Stimulated activated CD8-positive, alpha-beta memory T cell treated with anti-CD3 and anti-CD28 coated beads, Interleukin-4, amount 100 ng/mL, for 4 hours (primary cell): ENCODE measurements at places on chromosomes 16 and 17.

GRCh38 chr16:67542464-67542863 lies 13.8 kb downstream of the RIPOR1 start:
- DNase-seq, result no peak

GRCh38 chr17:8365143-8365542 lies 11.4 kb downstream of the KRABD2 start:
- no peak for DNase-seq

DNA sequence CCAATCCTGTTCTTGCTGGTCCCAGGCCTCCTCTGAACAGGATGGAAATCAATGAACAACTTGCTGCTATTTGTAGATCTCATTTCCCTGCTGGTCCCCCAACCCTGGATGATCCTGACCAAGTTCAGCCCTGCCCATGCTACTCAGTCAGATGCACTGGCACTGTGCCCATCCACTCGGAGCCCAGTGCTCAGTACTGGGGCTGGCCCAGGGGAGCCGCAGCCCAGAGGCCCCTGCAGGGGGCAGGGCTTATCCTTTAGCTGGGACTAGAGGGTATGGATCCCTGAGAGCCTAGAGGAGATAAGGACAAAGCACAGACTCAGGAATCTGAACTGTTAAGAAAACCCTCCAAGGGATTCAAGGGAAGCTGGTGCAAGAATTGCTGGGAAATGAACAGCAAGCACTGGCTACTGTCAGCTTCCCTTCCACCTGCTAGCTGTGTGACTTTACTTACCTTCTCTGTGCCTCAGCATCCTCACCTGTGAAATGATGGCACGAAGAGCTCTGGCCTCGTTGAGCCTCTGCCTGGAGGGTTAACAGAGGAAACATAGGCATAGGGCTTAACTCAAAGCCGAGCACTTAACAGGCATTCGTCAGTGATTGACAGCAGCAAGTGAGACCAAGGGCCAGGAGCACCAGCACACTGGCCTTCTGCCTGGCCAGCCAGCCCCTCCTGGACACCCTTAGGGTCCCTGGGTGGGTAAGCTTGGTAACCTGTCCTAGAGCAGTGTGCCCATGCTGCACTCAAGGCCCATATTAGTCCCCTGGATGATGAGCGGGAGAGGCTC lies 29.8 kb upstream of the C1QL1 start:
- no peak for DNase-seq

GRCh38 chr17:32551186-32551955 lies 64.6 kb downstream of the CDK5R1 start:
- no peak for DNase-seq

GRCh38 chr17:62999736-63000135 lies 33.7 kb downstream of the TANC2 start:
- no peak for DNase-seq

- DNase-seq, result no peak
Observed at GRCh38 chr16:73321853-73322252, 273.9 kb upstream of the ZFHX3 start.

GRCh38 chr17:55527540-55528118 lies 16.4 kb upstream of the SMIM36 start:
- DNase-seq, result no peak

DNA sequence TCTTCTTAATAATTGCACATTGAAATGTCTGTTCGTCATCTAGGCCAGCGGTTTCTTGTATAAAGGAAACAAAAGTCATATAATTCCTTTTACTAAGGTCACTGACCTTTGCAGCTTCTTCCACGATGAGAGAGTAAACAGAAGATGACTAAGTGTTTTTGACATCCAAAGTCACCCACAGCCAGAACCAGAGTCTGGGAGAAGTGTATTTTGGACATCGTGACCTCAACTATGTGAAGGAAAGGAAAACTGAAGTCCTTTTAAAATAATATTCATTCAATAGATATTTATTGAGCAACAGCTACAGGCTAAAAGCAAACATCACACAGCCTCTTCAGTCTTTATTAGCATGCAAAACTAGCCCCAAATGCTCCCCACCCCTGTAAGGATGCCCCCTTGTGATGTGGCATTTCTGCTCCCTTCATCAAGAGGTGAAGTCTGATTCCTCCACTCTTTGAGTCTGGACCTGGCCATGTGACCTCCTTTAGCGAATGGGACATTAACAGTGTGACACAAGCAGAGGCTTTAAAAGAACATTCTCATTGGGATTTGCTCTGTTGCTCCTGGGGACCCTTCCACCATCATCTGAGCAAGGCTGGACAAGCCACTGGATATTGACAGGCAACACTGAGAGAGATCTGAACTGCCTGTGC lies 8.1 kb upstream of the PMP22 start:
- DNase-seq, result no peak

- no peak for DNase-seq
Observed at GRCh38 chr17:14805348-14805747, 459.8 kb downstream of the PMP22 start.

GRCh38 chr17:82889496-82890338 lies 49.9 kb upstream of the ZNF750 start:
- DNase-seq, result no peak

GRCh38 chr16:76932541-76933211 lies 258.3 kb upstream of the MON1B start:
- DNase-seq, result no peak

DNA sequence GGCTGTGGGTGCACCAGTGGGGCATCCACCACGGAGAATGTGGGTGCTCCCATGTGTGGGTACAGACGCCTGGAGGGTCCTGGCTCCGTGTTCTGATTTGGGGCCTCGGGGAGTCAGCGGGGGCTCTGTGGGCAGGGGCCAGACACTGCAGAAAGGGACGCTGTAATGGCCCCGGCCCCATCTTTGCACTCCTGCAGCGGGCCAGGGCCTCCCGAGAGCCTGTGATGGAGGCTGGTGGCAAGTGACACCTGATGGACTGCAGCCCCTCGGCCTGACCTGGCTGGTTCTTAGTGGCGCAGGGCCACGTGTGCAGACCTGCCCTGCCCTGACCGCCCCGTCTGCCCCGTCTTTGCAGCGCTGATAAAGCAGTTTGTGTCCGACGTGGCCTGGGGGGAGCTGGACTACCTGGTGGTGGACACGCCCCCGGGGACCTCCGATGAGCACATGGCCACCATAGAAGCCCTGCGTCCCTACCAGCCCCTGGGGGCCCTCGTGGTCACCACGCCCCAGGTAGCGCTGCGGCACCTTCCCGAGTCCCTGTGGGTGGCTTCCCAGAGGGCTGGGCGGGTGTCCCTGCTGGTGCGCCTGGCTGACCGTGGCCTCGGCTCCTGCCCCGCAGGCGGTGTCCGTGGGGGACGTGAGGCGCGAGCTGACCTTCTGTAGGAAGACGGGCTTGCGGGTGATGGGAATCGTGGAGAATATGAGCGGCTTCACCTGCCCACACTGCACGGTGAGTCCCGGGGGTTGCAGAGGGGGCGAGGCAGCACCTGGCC lies 4.7 kb downstream of the NUBP2 start:
- no peak for DNase-seq

GRCh38 chr16:71499775-71500364 lies 10.7 kb upstream of the ZNF19 start:
- DNase-seq, result peak; percentile 3

GRCh38 chr17:36870720-36870999 lies 66.6 kb upstream of the LHX1 start:
- no peak for DNase-seq

- no peak for DNase-seq
Observed at GRCh38 chr17:30530346-30531025, 53.3 kb downstream of the GOSR1 start.

- DNase-seq, result no peak
Observed at GRCh38 chr16:28061352-28062101, 2.0 kb downstream of the GSG1L start.

GRCh38 chr17:64626827-64627226 lies 35.3 kb downstream of the SMURF2 start:
- DNase-seq, result no peak

DNA sequence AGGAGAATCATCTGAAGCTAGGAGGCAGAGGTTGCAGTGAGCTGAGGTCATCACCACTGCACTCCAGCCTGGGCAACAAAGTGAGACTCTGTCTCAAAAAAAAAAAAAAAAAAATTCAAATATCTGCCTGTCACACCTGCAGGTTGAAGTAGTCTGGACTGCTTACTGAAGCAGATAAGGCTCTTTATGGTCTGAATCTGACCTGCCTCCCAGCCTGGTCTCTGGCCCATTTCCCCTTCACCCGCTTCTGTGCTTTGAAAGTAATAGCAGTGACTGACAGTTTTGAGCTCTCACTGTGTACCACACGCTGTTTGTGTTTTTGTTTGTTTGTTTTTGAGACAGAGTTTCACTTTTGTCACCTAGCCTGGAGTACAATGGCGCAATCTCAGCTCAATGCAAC lies 5.8 kb downstream of the SEZ6L2 start:
- no peak for DNase-seq

DNA sequence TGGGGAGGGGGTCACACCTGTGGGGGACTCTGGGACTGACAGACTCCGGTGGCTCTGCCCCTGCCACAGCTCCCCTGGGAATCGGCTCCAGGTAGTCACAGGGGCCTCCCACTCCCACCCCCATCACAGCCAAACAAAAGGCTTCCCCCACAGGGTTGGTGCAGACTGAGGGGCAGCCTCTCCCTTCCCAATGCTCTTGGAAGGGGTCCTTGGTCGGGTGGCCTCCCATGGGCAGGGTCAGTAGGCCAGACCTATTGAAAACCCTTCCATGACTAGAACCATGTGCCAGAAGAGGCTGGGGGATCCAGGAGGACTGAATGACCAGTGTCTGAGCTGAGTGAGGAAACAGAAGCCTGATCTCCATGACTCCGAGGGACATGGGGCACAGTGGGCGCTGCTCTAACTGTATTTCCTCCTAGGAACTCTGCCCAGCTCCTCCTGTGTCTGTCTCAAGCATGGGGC lies 28.6 kb downstream of the TK2 start:
- DNase-seq, result no peak

DNA sequence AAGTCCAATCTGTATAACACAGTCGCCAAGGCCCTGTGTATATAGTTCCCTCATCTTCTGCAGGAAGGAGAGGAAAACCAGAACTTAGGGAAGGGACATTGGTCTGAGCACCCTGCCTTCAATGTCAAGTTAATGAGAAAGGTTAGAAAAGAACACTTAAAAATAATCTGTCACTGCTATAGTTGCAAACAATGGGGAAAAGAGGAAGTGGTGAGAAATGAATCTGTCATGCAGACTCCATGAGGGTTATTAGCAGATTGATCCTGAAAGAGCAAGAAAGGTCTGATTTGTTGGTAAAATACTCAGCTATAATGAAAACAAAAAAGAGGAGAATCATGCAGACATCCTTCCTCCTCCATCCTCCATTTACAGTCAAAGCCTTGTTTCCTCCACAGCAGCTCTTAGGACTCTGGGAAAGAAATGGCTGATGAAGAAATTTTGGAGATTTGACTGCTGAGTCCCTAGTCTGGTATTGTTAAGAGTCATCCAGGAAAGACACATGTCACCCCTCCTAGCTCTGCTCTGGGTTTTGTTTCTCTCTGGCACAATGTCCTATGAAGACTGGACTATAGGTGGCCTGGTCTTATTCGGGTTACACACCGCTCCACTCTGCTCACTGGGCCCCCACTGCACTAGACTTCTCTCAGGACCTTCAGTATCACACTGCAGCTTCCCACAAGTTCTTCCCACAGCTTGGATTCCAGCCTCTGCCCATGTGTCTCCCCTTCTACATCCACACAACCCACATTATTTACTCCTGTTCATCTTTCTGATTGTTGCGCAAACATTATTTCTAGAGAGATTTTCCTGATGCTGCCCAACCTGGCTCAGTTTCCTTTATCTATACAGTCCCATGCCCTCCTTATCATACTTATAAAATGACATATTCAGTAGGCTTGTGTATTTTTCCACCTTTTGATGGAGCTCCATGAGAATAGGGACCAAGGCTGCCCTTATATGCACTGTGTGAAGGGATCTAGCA lies 56.5 kb upstream of the XYLT1 start:
- DNase-seq, result no peak

DNA sequence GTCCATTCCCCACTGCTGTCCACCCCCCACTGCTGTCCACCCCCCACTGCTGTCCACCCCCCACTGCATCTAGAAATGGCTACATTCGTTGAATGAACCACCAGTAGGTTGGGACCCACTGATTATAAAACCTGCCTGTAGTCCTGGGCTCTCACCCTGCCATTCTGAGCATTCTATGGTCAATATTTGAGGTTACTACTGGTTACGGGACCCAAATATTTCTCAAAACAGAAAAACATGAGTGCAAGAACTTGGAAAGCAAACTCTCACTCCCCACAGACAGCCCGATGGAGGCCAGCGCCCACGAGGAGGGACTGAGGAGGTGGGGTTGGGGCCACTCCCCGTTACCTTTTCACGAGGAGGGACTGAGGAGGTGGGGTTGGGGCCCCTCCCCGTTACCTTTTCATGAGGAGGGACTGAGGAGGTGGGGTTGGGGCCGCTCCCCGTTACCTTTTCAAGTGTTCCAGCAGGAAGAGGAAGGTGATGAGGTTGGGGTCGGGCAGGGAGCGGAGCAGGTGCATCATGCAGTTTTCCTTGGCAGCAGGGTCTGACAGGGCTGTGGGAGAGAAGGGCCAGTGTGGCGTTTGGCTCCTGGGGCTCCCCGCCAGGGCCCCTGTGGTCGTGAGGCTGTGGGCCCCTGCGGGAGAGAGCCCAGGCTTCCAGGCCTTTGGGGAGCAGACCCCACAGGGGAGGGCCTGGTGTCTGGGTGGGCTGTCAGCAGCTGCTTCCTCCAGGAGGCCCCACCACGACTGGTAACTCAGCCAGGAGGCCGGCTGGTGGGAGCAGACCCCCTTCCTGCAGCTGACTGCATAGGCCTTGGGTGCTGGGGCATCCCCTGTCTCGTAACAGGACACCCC lies 12.5 kb downstream of the TIMM22 start:
- no peak for DNase-seq

- no peak for DNase-seq
Observed at GRCh38 chr17:10243883-10244844, 45.8 kb upstream of the GAS7 start.

- DNase-seq, result no peak
Observed at GRCh38 chr17:28331891-28332420, 3.3 kb downstream of the IFT20 start.

DNA sequence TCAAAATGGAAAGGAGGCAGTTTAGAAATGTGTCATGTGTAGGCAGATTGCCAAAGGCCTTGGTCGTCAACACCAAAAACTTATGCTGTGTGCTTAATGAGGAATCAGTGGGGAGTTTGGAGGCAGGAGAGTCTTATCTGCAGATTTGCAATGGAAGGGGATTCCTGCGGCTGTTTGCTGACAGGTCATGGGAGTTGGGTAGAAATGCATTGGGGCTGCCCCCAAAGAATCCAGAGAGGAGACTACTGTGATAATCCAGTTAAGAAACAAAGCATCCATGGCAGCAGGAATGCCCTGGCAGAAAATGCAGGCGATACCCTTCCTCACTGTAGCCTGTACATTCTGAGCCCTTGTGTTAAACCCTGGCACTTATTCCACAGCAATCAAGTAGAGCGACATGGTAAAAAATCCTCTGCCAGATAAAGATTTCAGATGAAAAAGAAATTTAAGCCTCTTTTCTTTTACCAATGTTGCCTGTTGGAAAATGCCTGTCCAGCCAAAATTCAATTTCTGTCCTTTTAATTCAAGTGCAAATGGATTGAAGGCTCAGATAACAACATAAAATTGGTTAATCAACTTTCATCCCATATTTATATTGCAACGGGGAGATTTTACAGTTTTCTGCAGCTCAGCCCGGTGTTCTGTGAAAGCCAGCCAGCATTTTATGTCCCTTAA lies 491.0 kb upstream of the CDH5 start:
- no peak for DNase-seq

GRCh38 chr17:11284811-11285210 lies 43.8 kb downstream of the SHISA6 start:
- no peak for DNase-seq

- no peak for DNase-seq
Observed at GRCh38 chr16:11082108-11082859, 137.9 kb downstream of the CLEC16A start.
